Activated CD4-positive, alpha-beta T cell treated with anti-CD3 and anti-CD28 coated beads, Interleukin-2, Interleukin-6, amounts not matched to agents 100 ng/mL and 50 ng/mL, durations not matched to agents 16 hours and 8 hours (primary cell): ENCODE measurements at places on chromosomes 3 and 15.

GRCh38 chr15:43046484-43046883 lies 59.4 kb downstream of the UBR1 start:
- no peak for DNase-seq

DNA sequence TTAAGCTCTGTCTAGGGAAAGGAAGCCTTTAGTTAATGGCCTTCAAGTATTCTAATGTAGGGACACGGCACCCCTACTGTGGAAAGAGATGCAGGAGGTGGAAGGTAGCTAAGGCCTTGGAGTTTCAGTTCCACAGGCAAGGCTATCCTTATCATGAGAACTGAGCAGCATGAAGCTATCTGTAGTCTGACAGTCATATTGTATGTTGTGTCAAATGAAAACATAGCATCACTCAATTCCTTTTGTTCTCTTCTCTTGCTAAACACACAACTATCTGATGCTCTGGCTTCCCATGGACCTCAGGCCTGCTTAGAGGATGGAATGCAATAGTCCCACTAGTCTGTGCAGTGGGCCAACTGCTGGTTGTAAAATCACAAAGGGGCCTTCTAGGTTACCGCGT lies 380.9 kb downstream of the FHIT start:
- no peak for DNase-seq

DNA sequence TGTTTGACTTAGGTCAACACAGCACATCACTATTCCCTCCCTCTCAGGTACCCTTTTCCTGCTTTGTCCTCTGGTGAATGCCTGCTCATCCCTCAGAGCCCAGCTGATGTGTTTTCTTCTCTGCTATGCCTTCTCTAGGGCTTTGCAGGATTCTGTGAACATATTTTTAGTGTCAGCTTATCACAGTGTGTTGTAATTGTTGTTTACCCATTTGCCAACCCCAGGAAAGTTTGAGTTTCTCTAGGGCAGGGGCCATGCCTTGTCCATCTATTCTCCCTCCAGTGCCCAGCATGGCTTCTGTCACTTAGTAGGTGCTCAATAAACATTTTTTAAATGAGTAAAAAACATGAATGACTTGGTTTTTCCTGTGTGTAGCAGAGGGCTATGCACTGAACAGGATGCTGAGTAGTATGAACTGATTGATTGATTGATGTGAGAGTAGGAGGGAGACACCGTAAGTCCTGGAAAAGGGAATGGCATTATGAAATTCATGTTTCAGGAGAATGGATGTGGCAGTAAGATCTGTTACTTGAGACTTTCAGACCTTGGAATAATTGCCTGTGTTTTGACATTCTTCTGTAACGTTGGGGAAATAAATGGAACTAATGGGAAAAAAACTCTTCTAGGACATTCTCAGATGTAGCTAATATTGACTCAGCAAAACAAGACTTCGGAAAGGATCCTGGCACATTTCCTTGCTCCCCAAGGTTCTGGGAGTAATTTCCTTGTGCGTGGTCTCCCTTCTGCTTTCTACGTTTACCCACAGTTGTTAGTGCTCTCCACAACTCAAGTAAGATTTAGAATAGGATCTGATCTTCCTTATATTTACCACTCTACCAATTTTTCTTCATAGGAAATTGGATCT lies 267.3 kb upstream of the TBL1XR1 start:
- DNase-seq, result no peak

GRCh38 chr3:47429476-47430270 lies 46.1 kb downstream of the SCAP start:
- no peak for DNase-seq

- no peak for DNase-seq
Observed at GRCh38 chr3:104606812-104607211, 759.9 kb upstream of the ALCAM start.

DNA sequence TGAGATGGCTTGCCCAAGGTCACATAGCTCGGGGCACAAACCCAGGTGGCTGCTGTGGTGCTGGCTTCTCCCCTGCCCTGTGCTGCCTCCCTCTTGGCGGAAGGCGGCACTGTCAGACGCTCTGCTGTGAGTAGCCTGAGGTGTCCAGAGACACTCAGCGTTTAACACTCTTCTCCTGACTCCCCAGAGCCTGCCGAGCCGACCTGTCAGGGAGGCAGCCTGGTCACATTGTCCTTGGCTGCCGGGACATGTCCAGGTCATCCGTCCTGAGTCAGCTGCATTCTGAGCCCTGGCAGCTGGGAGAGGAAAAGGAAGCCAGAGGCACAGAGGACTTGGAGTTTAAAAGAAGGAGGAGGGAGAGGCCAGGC lies 4.7 kb downstream of the LMAN1L start:
- no peak for DNase-seq

- no peak for DNase-seq
Observed at GRCh38 chr3:117699058-117699457, 989.5 kb downstream of the TUSC7 start.

DNA sequence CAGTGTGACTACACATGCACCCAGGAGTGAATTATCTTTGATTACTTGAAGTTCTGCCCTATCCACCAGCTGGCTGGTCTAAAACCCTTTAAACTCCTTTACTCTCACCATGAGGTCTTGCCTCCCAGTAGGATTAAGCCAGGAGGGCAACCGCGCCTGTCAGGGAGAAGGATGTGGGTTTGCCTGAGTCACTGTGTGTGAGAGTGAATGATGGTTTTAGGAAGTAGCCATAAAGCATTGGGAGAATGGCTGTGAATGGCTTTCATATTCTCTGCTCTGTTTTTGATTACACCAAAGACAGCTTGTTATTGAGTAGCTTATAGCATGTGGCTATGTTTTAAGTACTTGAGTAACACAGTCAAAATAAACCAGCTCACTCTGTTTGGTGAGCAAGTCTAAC lies 637.7 kb upstream of the TBL1XR1 start:
- DNase-seq, result no peak

DNA sequence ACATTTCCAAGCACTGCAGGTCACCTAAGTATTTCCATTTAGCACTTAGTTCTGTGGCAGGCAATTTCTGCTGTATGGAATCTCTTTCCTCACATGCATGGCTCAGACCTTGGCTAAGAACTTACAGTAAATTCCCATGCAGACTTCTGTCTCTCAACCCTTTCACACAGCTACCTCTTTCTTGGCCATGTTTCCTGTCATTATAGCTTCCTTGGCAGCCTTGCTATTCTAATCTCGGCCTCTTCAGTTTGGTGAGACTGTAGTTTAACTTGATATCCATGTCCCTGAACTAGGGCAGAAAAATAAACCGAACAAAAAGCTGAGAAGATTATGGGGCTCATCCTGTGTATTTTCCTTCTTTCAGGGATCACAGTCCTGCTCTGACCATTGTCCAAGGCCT lies 96.0 kb downstream of the SPATA16 start:
- DNase-seq, result no peak

DNA sequence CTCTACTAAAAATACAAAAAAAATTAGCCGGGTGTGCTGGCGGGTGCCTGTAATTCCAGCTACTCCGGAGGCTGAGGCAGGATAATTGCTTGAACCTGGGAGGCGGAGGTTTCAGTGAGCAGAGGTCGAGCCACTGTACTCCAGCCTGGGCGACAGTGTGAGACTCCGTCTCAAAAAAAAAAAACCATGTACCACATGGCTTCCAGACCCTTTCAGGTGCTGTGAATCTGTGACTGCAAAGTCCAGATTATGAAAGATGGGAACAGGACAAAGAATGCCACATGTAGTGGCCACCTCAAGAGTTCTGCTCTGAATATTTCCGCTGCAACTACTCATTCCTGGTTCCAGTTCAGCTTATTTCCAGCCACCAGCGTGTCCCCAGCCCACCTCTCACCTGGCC lies 8.4 kb upstream of the DCAF1 start:
- DNase-seq, result no peak

DNA sequence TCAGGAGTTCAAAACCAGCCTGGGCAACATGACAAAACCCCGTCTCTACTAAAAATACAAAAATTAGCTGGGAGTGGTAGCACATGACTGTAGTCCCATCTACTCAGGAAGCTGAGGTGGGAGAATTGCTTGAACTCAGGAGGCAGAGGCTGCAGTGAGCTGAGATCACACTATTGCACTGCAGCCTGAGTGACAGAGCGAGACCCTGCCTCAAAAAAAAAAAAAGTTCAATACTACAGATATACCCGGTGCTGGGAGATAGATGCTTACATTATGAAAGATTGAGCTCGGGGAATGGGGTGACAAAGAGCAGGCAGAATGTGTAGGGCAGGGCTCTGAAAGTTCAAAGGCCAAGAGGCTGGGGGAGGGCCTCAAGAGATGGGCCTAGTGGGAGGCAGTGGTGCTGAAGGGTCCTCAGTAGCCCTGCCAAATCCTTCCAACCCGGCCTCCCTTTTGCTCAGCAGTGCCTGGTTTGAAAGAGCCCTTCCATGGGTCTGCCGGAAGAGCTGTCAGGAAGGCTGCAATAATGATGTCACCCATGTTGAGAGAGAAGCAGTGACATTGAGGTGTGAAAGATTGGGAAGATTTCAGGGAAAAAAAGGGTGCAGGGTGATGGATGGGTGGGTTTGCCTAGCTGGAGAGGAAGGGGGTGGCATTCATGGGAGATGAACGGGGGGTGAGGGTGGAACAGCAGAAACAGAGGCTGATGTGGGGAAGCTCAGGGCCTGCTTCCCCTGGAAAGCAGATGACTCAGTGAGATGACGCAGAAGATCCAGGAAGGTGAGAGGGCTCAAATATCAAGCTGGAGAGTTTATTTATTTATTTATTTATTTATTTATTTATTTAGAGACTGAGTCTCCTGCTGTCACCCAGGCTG lies 20.0 kb upstream of the IREB2 start:
- DNase-seq, result no peak

DNA sequence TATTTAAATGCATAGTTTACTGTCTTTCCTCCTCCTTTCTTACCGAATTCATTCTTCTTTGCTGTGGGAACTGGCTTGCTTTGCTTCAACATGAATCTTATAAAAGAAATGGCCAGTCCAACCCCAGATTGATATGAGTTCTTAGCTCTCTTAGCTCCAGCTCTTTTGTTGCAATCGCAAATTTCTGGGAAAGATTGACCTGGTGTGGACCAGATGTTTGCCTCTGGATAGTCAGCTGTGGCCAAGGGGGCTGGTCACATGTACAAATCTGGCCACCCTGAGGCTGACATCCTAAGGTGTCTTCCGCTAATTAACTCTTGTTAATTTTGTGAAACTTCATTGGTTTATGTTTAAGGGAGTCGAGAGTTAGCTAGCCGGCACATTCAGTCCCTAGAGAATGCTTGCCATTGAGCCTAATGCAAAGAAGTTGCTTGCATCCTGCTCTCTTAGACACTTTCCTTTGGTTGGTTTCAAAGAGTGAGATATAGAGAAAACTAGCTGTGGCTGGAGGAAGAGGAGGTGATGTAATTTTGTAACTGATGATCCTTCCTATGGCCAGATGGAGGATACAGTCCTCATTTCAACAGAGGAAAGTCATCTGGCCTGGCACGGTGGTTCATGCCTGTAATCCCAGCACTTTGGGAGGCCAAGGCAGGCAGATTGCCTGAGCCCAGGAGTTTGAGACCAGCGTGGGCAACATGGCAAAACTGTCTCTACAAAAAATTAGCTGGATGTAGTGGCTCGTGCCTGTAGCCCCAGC lies 162.4 kb downstream of the ADAMTSL3 start:
- no peak for DNase-seq

DNA sequence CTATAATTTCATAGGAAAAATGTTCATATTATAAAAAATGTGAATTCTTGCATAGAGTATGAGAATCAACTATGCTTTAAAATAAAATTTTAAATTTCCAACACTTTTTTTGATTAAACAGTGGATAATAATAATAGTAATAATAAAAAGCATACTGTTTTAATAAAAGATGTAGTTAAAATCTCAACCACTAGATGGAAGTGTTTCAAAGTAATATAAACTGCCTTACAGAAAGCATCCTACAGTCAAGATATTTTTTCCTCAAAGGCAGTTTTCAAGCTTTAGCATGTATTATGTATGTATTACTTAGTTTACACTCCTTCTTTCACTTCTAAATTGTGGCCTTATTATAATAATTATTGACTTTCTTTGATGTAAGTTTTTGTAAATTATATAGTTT lies 217.5 kb downstream of the CHL1 start:
- DNase-seq, result no peak

GRCh38 chr3:138172625-138173024 lies 2.1 kb downstream of the DBR1 start:
- DNase-seq, result peak; percentile 9

- no peak for DNase-seq
Observed at GRCh38 chr3:133561679-133562078, 11.8 kb upstream of the CDV3 start.

GRCh38 chr3:168885028-168885427 lies 778.5 kb downstream of the MECOM start:
- DNase-seq, result no peak

GRCh38 chr3:165254812-165255211 lies 58.6 kb upstream of the SLITRK3 start:
- no peak for DNase-seq

- no peak for DNase-seq
Observed at GRCh38 chr3:22704166-22704565, 499.0 kb upstream of the UBE2E2 start.

DNA sequence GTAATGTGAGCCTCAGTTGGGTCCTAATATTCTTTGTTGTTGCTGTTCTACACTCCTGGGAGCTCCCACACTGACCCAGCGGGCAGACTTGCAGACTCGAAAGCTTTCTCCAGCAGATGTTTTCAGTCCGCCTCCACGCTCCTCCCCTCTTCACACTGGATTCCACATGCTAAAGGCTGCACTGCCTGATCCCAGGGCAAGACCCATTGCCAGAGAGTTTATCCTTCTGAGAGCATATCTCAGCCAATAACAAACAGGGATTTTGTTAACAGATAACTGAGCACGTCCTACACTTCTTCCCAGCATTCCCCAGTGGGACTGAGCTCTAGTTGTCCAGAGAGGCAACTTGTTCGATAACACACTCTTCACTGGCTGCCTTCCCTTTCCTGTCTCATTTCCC lies 8.0 kb upstream of the COL6A6 start:
- DNase-seq, result no peak

DNA sequence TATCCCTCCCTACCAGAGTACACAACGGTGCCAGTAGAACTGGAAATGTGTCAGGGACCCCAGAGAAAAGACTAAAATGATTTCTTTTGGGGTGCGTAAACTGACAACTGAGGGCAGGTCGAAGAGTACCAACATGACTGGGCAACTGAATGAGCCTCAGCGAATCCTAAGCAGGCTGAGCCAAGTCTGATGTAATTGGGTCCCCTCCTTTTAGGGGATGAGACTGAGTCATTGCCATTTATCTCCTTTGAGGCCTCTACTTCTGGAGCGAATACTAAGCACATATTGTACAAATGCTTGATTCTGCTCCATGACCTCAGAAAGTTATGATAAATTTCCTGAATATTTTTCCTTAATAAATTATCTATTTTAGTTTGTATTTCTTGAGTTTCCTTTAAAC lies 17.3 kb upstream of the GPR156 start:
- no peak for DNase-seq
